HT-29 (cell line): ENCODE measurements at places on chromosomes 7 and 10. TPM values are rescaled to one million over a fixed set of nuclear protein-coding genes. Genes with fewer than 3 reads are reported as not detected.

DNA sequence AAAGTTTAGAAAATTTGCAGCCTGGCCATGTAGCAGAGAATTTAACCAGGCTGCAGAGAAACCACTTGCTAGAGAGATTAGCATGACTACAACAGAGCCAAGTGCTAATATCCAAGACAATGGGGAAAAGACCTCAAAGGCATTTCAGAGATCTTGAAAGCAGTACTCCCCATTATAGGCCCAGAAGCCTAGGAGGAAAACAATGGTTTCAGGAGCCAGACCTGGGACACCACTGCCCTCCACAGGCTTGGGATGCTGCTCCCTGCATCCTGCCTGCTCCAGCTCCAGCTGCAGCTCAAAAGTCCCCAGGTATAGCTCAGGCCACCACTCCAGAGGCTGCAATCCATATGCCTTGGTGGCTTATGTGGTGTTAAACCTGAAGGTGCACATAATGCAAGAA lies 101.5 kb upstream of the TMEM72 start:
- DNase-seq: no peak

Gene SEMA3A
- 7.2 and 9.4 TPM in 2 replicates for total RNA-seq

DNA sequence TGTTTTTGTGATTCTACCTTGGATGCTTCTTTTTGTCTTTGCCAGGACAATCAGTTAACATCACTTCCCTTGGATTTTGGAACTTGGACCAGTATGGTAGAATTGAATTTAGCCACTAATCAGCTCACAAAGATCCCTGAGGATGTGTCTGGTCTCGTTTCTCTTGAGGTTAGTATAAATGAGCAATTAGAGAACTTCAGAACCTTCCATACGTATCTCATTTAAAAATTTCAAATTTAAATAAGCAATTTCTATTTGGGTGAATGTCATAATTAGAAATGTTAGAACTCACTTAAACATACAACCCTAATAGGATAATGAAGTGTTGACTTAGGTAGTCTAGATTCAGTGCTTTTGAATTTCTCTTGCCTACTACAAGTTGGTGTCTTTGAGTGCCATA lies 69.3 kb upstream of the ADRA2A start:
- no peak for DNase-seq

Gene SLC18A3
- total RNA-seq: not detected in 2 replicates

DNA sequence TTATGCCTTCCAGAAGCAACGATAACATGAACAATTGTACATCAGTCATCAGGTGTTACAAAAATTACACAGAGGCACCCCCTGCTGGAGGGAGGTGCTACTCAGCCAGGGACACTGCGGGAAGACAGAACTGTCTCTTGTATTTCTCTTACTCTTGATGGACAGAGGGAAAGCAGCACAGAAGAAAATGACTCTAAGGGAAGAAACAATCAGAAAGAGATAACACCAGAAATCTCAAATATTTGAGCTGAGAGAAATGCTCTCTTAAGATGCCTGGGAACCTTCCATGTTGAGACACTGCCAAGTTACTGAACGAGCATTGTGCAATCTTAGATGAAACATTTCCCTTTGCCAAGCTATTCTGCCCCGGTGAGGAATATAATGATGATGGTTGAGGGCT lies 227.6 kb upstream of the NPSR1 start:
- DNase-seq: peak; percentile 51

GRCh38 chr10:69472544-69472943 lies 21.3 kb downstream of the TSPAN15 start:
- DNase-seq: no peak

Gene SRRM3
- total RNA-seq: 0.05 TPM in 1 of 2 replicates, not detected in the other

GRCh38 chr7:158031867-158032308 lies 555.7 kb downstream of the PTPRN2 start:
- DNase-seq: no peak

DNA sequence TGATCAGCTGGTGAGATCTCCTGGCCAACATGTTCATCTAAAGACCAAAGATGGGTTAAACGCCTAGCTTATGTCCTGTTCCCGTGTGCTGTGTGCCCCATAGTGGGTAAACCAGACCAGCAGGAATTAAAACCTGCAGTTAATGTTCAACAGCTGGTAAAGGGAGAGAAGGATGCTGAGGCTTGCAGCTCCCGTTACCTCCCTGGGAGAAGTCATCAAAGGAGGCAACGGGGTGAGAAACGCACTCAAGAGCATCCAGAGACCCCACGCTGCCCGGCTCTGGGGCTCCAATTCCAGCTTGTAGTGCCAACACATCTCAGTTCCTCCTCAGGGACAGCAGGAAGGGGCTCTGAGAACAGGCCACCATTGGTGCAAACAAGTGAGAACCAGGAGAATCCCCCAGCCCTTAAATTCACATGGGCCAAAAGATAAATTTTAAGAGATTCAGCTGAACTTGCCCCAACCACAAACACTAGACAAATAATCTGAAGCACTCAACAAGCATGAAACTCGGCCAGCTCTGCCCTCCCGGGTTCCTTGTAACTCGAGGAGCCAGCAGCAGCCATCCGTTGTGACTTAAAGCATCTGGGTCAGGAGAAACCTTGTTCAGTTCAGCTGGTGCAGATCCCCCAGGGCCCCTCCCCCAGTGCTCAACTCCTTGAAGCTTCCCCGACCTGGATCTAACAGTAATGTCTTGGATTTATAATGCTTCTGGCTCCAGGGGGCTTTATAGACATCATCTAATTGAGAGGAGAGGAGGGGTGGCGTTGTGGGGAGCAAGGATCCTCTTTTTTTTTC lies 29.4 kb downstream of the FAM241B start:
- no peak for DNase-seq

Gene FAM237B
- not detected in 2 replicates for total RNA-seq

Gene KCNIP2
- total RNA-seq: 1.2 and 1.9 TPM in 2 replicates

Gene IMPDH1
- 188 and 199 TPM in 2 replicates for total RNA-seq

DNA sequence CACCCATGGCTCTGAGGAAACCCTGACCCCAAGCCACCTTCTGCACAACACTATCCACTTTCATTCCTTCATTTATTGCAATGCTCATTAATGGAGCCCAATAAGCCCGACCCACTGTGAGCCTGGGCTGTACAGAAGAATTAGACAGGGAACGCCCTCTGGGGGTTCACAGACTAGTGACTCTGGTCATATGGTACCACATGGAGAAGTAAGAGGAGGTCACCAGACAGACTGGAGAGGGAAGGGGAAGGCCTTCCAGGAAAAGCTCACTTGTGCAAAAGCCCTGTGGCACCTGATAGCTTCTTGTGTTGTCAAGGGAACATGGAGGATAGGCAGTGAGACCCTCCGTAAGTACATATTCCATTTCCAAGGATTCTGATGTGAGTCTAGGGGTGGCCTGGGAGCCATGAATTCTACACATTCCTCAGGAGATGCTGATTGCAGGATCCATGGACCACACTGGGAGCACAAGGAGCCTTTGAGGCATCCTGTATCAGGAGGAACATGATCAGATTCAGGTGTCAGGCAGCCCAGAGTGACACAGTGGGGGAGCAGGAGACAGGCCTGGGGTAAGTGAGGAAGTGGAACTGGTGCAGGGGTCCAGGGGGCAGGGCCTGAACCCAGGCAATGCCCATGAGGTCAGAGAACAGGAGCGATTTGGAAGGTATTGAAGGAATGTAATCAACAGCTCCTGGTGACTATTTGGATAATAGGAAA lies 19.9 kb downstream of the TMEM72 start:
- DNase-seq: no peak

Gene NAT16
- total RNA-seq: 0.13 TPM in 2 replicates

DNA sequence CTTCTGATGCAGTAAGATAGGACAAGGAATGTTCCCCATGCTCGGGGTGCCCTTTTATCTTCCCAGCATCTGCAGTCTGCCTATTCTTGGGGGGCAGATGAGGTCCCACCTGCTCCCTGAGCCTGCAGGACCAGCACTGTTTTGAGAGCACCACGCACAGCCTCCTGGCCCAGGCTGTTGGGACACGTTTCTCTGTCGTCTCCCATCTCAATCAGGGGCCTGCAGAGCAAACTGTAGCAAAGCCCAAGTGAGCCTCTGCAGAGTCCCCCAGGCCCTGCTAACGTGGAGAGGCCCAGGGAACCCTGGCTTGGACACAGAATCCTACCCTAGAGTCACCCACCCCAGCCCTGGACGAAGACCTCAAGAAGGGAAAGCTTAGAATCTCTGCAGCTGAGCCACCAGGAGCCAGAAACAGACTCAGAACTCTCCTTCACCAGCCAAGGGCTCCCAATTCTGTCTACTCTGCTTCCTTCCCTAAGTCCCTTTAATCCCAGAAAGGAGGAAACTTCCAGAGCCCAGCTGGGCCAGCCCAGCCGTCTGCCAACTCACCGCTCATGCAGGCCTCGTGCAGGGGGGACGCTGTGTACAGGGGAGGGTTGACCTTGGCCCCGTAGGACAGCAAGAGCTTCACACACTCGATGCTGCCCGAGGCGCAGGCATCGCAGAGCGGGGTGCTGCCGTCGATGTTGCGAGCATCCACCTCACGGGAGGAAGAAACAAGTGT lies 15.6 kb downstream of the ASB13 start:
- no peak for DNase-seq

GRCh38 chr7:26533217-26533616 lies 241.6 kb downstream of the SNX10 start:
- no peak for DNase-seq

Gene NPSR1
- total RNA-seq: 2.2 and 3.0 TPM in 2 replicates

Gene CCL26
- not detected in 2 replicates for total RNA-seq

Gene PIK3AP1
- total RNA-seq: 10.7 and 12.8 TPM in 2 replicates

GRCh38 chr10:90133606-90134005 lies 432.2 kb downstream of the KIF20B start:
- DNase-seq: no peak

Gene SPDYE6
- not detected in 2 replicates for total RNA-seq

DNA sequence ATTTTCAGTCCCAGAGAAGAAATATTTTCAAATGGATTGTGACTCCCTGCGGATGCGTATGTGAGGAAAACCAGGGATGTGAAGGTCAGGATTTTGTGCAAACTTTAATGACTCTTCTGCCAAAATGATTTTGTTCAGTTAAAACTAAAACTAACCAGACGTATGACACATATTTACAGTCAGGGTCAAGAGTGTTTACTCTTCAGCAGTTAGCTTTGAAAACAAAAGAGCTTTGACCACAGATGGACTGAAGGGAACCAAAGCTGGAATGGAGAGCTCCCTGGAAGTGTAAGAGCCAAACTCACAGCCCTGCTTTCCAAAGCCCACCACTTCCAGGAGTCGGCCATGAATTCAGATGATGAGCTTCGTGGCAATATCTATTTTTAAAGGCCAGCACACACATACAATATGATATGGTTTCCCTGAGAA lies 15.5 kb downstream of the SVIL start:
- no peak for DNase-seq

DNA sequence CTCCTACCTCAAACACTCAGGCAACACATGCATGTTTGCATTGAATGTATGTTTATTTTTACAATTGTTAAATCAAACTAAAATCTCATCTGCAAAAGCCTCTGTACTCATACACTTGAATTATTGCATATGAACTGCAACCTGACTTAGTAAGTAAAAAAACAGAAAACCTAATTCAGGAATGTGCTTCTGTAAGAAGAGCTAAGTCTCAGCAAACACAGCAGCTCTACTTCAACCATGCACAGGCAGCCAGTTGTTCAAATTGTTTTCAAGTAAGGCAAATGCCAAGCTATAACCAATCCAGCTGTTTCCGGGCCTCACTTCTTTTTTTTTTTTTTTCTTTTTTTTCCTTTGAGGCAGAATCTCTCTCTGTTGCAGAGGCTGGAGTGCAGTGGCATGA lies 93.5 kb upstream of the MALRD1 start:
- DNase-seq: no peak

DNA sequence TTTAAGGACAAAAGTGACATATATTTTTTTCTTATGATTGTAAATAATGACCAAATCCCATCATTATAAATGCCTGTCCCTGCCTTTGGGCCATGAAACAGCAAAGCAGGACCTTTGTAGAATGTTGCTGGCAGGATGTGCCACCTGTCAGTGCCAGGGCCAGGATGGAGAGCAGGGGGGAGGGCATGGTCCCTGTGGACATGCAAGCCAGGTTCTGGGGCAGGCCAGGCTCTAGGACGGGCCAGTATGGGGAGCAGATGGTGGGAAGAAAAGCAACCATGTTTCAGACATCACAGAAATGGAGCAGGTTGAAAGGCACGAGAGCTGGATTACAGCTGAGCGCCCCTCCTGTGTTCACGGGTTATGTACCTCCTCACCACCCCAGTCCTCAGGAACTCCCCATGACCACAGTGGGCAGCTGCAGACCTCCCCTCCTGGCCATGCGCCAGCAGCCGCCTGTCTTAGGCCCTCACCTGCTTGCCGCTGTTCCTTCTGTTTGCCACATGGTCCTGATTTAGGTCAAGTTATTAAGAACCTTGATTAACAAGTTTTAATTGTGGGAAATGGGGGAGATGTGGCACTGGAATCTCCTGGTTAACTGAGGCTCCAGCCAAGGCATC lies 210.4 kb downstream of the PAXIP1 start:
- DNase-seq: no peak

DNA sequence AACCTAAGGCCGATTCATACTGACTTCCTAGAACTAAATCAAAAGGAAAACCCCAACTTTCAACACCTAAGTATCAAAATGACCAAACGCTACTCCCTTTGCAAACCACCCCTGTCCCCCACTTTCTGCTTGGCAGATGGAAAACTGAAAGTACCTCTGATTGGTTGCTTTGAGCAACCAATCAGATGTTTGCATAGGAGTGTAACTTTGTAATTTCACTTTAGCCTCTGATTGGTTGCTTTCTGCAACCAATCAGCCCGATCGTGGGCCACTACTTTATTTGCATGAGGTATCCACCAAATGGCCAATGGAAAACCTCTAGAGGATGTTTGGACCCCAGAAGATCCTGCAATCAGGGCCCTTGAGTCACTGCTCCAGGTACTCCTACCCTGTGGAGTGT lies 12.3 kb upstream of the SNX10 start:
- DNase-seq: no peak

- peak; percentile 44 for DNase-seq
Observed at GRCh38 chr10:96025566-96025965, 17.8 kb upstream of the CCNJ start.

GRCh38 chr10:29191674-29192073 lies 97.2 kb upstream of the LYZL1 start:
- no peak for DNase-seq
